ENCODE measurements at places on chromosomes 12 and 14.

DNA sequence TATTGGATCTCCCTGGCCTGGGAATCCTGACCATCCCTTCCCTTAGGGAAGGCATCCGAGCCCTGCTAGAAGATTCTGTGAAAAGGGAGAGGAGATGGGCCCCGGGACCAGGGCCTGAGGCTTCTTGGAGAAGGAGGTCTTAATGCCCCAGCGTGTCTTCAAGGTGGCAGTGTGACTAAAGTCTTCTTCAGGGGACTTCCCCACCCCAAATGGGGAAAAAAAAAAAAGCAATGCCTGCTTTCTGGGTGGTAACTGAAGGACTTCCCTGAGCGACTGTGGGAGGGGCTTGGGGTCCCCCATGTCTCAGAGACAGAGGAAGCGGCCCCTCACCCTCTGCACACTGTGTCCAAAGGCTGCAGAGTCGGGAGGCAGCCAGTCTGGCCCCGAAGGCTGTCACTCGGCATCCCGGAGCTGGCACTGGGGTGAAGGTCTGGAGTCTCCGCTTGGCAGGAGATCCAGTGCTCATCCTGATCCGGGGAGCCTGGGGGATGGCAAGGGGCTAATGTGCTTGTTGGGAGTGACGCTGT lies 7.8 kb upstream of the PGF start:
- DNase-seq, result no peak

GRCh38 chr14:69043596-69044260 lies 64.6 kb upstream of the ACTN1 start:
- DNase-seq, result no peak

GRCh38 chr14:34359420-34360117 lies 102.5 kb downstream of the SPTSSA start:
- DNase-seq, result no peak

- no peak for DNase-seq
Measured at GRCh38 chr12:91261820-91262676, 79.4 kb upstream of the DCN start.

DNA sequence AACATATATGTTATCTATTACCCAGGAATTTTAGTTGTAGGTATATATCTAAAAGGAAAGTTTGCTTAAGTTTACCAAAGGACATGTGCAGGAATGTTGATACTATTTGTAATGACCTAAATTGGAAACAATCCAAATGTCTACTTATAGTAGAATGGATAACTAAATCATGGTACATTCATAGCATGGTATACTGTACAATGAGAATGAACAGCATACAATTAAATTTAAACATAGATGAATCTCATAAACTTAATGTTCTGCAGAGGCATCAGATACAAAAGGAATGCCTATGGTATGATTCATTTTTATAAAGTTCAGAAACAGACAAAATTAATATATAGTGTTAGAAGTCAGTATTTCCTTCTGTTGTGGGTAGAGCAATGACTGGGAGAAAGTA lies 135.4 kb downstream of the GPHN start:
- DNase-seq, result no peak

DNA sequence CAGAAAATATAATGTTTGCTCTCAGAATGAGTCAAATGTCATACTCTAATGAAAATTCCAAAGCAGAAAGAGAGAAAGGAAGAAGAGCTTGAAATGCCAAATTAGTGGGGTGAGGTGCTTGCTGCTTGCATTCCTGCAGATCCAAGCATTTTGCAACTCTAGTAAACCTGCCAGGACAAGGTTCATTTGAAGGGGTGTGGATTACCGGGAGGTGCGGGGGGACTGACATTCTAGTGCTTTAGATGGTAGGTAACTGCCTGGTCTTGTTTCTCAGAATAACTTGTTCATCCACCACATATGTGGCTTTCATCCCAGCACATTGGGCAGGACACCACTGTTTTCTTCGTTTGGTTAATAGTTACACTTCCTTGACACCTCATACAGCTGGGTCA lies 144.4 kb downstream of the AKAP6 start:
- DNase-seq, result no peak

Data from neural crest cell (in vitro differentiated cells).